Foreskin keratinocyte (primary cell): ENCODE measurements at places on chromosomes 7 and 10.

DNA sequence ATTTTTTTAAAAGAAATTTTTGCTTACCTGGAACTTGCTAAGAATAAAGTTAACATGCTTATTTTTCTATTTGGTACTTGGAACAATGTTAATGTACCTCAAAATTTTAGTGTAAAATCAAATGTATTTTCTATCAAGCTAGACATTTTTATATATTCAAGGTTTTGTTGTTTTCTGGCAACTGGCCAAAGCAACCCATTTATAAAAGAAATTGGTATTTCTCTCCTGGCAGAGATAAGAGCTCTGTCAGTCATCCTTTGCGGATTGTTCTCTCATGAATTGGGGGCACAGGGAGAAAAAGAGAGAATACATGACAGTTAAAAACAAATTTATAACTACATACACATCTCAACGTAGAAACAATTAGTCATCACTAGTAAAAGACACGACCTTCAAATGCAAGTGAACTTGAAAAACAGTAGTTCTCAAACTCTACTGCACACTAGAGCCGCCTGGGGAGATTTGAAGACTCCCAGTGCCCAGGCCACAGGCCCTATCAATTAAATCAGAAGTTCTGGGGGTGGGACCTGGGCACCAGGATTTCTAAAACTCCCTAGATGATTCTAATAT, 152.4 kb upstream of the LAMB4 start:
- no peak for DNase-seq

DNA sequence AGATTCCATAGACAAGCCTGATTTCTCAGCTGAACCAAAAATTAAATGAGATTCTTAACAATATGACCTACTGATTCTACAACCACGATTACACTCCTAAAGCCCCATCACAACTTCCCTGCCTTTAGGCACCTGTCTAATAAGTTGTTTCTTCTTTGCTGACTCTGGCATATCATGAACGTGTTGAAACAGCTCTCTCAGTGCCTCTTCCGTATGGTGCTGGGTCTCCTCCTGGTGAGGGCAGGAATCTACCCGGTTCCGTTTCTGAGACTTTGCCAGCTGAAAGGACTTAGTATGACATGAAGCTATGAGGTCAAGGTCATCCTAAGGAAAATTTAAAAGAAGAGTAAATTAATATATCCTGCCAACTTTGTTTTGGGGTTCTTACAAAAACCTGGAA, 48.6 kb downstream of the ARHGAP19 start:
- DNase-seq, result peak; percentile 55

GRCh38 chr7:139180700-139181311, 50.2 kb upstream of the UBN2 start:
- DNase-seq, result no peak

DNA sequence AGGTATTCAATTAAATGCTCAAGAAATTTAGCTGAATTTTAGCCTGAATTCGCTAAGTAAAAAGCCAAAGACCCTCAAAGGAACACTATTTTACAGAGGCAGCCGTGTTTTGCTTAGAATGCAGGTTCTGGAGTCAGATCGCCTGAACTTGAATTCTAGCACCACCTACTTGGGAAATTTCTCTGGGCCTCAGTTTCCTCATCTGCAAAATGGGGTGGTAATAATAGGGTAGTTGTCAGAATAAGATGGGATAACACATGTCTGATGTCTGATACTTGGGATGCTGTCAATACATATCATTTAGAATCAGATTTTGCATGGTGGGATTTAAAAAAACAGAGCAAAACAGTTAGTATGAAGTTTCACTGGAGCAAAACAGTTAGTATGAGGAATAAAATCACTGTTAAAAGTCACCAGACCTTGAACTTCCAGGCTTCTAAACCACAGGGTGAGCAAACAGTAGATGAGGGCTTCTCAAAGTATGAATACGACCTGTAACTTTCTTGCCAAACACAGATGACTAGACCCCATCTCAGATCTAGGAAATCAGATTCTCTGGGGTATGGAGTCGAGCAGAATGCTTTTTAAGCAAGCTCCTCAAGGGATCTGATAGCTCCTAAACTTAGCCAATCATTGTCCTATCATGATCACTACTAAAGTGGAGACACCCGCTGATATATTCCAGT, 75.4 kb downstream of the ATXN7L1 start:
- DNase-seq, result no peak

DNA sequence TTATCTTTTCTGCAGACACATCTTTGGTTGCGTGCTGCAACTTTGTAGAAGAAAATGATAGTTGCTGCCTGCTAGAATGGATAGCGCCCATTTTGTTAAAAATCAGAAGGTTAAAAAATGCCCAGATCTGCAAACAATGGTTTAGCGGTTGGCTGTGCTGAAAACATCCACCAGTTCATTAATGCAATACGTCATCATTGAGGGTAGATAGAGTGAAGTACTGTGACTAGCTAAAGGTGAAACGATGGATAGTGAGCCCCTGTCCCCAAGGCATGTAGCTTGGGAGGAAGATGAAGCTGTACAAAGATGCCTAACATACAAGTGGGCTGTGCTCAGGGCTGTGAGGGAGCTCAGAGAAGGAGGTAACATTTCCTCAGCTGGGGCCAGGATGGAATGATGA, 48.4 kb downstream of the TEX36 start:
- DNase-seq, result no peak

DNA sequence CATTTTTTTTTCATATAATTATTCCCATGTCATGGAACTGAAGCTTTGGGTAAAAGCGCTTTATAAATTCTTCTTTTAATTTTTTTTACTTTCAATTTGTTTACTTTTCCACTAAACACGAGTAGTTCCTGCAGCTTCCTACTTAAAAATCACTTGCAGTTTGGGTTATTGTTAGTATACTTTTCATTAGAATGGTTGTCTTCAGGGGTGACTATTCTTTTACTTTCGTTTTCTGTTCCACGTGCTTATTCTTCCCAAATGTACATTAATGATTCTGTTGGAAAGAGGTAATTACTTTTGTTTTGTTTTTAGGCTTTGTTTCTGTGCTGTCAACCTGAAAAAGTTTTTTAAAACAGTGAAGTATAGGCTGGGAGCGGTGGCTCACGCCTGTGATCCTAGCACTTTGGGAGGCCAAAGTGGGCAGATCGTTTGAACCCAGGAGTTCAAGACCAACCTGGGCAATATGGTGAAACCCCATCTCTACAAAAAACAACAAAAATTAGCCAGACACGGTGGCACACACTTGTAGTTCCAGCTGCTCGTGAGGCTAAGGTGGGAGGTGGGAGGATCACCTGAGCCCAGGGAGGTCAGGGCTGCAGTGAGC, 5.2 kb upstream of the CFAP69 start:
- no peak for DNase-seq

- no peak for DNase-seq
Observed at GRCh38 chr7:157357129-157358040, 20.6 kb downstream of the DNAJB6 start.

GRCh38 chr7:135236727-135237126, 3.1 kb downstream of the STRA8 start:
- DNase-seq, result no peak

- no peak for DNase-seq
Observed at GRCh38 chr7:152869677-152870051, 110.1 kb downstream of the ACTR3B start.

GRCh38 chr7:92645114-92646061, 55.2 kb upstream of the FAM133B start:
- peak; percentile 57 for DNase-seq

DNA sequence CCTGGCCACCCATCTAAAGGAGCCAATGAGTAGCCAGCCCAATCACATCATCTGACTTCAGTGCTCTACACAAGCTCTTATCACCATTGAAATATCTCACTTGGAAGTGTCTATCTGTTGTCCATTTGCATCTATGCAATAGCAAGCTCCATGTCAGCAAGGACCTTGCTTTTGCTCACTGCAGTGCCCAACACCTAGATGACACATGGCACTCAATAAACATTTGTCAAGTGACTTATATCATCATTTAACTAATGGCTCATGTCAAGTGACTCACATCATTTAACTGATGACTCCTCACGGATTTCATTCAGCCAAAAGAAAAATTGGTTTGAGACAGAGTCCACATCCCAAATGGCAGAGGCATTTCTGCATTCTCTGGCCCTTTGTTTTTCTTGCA, 92.9 kb upstream of the ADAM12 start:
- no peak for DNase-seq

- DNase-seq, result no peak
Observed at GRCh38 chr10:119073584-119073983, 7.0 kb downstream of the EIF3A start.

DNA sequence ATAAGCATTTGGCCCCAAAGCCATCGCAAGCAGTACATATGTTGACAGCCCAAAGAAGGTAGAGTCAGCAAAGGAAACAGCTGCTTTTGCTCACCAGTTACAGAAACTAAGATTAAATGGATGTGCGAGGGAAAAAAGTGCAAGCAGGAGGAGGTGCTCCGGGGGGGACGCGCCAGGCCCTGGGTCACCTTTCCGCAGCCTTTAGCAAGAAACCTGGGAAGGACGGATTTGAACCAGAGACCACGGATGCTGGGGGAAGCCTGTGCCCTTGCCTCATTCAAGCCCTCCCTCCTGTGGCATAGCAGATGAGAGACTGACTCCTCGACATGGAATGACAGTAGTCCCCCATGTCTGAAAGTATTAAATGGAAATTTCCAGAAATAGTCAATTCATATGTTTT, 405.6 kb upstream of the PRKCQ start:
- no peak for DNase-seq

DNA sequence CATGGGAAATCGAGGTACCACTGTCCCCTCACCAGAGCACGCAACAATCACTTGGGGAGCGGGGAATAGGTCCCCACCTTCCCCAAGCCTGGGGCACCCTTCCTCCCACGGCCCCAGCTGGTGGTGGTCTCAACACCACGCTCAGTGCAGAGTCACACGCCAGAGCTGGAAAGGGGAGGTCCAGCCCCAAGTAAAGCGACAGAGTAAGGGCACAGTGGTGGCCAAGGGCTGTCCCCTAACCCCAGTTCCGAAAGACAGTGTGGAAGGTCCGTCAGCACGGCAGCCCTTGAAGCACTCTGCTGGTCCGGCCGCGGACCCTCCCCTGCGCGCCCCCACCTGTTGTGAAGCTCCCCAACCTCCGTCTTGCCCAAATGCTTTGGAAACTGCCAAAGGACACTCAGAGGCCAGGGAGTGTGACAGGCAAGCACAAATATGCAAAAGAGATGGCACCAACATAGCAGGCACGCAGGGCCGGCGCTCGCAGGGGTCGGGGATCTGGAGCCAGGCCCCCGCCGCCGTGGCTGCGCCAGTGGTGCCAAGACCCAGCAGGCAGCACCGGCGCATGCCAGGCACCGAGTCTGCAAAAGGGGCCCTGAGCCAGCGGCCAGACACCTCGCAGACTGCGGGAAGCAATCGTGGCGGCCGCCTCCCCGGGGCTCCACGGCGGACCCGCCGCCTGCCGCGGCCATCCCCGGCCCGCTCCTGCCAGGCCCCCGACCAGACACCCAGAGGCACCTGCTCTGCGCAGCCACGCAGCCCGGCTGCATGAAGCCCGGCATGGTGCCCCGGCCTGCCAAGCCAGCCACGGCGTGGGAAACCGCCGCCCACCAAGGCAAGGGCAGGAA, 51.6 kb upstream of the SRRM3 start:
- DNase-seq, result no peak

GRCh38 chr7:167090-167855, 25.1 kb upstream of the FAM20C start:
- DNase-seq, result no peak

DNA sequence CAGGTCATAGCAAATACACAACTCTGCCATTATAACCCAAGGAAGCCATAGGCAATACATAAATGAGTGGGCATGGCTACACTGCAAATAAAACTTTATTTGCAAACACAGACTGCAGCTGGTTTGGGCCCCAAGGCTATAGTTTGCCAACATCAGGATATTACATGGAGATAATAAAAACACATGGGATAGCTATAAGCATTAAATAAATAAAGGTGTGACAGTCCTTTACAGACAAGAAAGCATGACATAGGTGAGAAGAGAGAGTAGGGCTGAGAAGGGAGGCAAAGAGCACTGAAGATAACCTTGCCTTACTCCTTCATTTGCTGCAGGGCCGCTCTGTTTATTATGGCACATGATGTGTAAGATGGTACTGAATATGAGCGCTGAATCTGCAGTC, 135.1 kb upstream of the GHITM start:
- no peak for DNase-seq

GRCh38 chr7:93906267-93906666, at the start of gene GNGT1:
Gene GNGT1 (plus strand): TSS chr7:93906567. CDS start chr7:93906747, 180 bp downstream.
- no peak for DNase-seq

- DNase-seq, result no peak
Observed at GRCh38 chr7:30285067-30285535, 704 bp downstream of the ZNRF2 start.

DNA sequence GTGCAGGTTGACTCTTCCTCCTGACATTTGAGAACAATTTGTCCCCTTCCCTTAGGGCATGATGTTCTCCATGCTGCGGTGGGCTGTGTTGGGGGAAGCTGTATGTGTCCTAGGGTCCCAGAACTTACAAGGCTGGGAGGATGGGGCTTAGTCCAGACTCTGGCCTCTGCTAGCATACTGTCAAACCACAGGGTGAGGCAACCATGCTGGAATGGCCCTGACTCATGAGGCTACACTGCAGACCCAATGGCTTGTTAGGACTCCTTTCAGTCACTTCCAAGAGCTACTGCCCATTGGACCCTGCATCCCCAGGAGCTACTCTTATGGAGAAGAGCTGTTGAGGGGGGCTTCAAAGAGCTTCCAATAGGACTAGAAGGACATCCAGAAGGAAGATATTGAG, 20.1 kb upstream of the FAM170B start:
- DNase-seq, result no peak

- DNase-seq, result peak; percentile 85
Observed at GRCh38 chr7:96388166-96388565, 66.3 kb upstream of the SLC25A13 start.
